ENCODE measurements at places on chromosomes 4 and X.

DNA sequence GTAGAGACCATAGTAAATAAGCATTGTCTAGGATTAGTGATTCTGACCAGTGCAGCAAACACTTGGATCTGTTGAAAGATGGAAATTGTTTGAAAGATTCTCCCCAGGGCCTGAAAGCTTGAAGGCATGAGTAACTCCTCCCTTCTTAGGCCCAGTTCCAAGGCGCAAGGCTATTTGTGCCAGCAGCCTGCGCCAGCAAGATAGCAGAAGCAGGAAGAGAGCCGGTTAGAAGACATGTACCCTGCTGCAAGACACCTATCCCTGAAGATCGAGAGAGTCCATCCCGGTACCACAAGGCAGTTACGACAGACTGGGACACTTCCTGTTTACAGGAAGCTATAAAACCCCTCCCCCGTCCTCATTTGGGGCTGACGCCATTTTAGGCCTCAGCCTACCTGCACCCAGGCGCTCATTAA, 72.4 kb upstream of the JADE1 start:
- no peak for DNase-seq

GRCh38 chr4:168319486-168320019, 1.0 kb upstream of the DDX60 start:
- no peak for DNase-seq

DNA sequence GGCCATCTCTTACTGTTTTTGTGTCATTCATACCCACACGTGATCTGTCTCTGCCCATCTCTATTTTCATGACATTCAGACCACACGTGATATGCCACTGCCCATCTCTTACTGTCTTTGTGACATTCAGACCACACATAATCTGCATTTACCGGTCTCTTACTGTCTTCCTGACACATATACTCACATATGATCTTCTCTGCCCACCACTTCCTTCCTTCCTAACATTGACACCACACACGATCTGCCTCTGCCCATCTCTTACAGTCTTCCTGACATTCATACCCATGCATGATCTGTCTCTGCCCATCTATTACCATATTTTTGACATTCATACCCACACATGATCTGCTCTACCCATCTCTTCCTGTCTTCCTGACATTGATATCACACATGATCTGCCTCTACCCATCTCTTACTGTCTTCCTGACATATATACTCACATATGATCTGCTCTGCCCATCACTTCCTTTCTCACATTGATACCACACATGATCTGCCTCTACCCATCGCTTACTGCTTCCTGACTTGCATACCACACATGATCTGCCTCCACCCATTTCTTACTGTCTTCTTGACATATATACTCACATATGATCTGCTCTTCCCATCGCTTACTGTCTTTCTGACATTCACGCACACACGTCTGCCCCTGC, 36.1 kb downstream of the SCML1 start:
- no peak for DNase-seq

GRCh38 chr4:3248178-3248480, 830 bp upstream of the MSANTD1 start:
- no peak for DNase-seq

DNA sequence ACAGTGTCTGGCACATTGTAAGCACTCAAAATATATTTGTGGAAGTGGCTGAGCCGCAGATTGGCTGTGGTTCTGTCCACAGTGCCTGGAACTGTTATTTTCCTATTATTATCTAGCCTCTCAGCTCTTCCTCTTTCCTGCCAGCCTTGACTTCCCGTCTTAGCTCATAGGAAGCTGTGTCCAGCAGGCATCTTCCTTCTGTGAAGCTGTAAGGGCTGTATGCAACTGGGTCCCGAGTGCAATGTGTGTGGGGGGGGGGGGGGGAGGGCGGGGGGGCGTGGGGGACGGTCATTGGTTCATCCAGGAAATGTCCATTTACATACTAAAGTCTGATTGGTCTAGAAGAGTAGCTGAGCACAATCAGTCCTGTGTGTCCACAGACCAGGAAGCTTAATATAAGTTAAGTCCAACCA, 210.7 kb downstream of the PDGFRA start:
- DNase-seq: no peak

DNA sequence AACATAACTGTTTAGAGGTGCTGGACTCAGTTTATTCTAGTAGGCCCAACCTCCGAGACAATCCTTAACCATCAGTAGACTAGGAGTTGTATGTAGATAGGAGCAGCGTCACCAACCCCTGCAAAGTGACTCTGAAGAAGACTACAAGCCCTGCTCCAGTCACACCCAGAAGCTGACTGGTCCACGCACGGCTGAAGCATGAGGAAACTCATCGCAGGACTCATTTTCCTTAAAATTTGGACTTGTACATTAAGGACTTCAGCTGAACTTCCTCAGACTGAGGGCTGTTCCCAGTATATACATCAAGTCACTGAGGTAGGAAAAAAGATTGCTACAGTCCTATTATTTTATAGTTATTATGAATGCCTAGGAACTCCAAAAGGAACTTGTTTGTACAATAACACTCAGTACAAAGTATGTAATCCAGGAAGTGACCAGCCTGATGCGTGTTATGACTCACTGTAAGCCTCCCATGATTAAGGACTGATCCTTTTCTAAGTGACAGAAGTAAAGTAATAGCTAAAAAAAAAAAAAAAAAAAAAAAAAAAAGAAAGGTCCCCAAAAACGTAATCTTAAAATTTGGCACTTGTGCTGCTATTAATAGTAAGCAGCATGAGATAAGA, 41.6 kb upstream of the UGT2B7 start:
- DNase-seq: no peak

- no peak for DNase-seq
Measured at GRCh38 chr4:29075366-29075765, 1644.8 kb upstream of the PCDH7 start.

DNA sequence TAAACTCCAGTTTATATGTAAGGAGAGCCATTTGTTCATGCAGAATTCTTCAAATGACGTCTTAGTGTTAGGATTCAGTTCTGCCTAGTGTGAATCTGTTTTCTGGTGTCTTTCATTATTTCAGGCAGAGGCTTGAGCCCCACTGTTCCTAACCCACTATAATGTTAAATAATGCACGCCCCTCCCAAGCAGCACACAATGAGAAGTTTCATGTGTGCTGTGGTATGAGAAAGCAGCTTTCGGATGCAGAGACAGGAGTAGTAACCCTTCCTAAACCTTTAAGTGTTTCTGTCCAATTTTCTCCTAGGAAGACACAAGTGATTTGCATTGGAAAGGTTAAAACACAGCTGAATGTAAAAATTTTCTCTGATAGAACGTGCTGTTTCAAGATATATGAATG, 54.5 kb downstream of the TRIM2 start:
- DNase-seq: no peak

- no peak for DNase-seq
Measured at GRCh38 chrX:22109442-22109841, 77.3 kb downstream of the PHEX start.

DNA sequence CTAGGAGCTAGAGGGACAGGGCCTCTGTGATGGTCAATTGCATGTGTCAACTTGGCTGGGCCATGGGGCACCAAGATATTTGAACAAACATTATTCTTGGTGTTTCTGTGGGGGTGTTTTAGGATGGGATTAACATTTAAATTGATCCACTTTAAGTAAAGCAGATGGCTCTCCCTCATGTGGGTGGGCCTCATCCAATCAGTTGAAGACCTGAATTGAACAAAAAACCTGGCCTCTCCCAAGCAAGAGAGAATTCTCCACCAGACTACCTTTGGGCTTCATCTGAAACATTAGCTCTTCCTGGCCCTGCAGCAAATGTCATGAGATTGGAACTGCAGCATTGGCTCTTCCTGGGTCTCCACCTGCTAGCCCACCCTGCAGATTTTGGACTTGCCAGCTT, 207.1 kb upstream of the ATP6AP2 start:
- no peak for DNase-seq

- DNase-seq: no peak
Measured at GRCh38 chrX:6500719-6501118, 34.2 kb downstream of the VCX3A start.

DNA sequence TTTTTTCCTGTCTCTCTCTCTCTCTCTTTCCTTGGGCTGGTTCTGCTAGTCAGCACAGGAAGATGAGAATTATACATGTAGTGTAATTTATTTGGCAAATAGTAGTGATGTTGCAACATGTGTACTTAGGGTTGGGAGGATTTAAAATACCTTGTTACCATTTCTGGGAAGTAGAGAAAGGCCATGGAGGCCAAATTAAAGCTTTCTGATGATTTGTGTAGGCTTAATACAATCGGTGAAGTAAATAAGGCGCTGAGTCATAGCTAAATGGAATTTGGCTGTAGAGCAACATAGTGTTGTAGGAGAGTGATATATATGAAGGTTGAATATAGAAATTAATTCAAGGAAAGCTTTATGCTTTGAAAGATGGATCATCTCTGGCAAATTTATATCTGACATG, 295.3 kb downstream of the GRID2 start:
- DNase-seq: no peak

DNA sequence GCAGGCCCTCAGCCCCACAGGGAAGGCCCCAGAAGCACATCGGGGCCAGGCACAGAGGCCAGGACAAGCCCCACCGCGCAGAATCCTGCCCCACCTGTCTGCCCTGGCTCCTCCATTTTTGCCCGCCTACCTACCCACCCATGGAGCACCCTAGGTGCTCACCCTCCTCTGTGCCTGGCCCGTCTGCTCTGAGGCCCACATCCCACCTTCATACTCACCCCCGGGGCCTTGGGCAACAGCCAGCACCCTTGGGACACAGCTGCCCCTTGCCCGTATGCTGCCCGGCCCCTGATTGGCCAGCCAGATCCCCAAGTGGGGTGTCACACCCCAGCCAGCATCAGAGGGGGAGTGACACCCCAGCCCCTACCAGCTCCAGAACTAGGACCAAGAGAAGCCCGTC, 10.8 kb upstream of the TREX2 start:
- DNase-seq: no peak

- no peak for DNase-seq
Measured at GRCh38 chrX:13340182-13340791, 20.4 kb upstream of the ATXN3L start.

- DNase-seq: no peak
Measured at GRCh38 chrX:67545036-67545821, 1.4 kb downstream of the AR start.

DNA sequence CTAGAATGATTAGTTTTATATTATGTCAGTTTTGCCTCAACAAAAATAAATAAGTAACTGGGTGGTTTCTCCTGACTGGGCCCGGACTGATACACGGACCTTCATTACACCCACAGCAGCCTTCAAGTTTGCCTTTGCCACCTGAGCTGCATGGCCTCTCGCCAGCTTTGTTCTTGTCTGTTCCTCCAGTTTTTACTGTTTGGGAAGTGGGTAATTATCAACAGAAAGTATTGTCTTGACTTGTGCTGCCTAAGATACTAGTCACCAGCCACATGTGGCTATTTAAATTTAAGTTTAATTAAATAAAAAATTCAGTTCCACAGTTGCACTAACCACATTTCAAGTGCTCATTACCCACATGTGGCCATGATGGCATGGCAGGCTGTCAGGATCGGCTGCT, 74.7 kb upstream of the INTU start:
- DNase-seq: no peak

- no peak for DNase-seq
Measured at GRCh38 chrX:115173181-115173580, 16.0 kb upstream of the RBMXL3 start.

GRCh38 chrX:5650904-5651303, 577.8 kb downstream of the NLGN4X start:
- no peak for DNase-seq

- no peak for DNase-seq
Measured at GRCh38 chr4:88724406-88724805, 26.8 kb upstream of the NAP1L5 start.

GRCh38 chrX:16386126-16386525, 218.8 kb downstream of the MAGEB17 start:
- no peak for DNase-seq

GRCh38 chr4:151227731-151228130, 49.2 kb upstream of the PRSS48 start:
- DNase-seq: no peak

DNA sequence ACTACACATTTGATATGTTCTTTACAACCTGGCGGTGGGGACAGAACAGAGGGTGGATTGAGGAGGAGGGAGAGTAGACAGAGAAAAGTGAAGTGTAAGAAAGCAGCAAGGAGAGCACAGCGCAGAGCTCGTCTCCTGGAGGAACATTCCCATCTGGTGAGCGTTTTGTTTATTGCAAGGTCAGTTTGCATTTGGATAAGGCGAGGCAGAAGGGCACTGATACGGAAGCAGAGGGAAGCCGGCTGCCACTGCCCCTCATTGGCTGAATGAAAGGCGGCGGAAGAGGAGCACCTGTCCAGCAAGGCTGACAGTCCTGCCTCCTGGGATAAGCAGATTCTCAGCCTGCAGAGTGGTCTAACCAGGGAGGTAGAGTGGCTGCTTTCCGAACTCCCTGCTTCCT, 83.2 kb downstream of the GPR143 start:
- no peak for DNase-seq
